ENCODE measurements at places on chromosomes 6 and 20.

DNA sequence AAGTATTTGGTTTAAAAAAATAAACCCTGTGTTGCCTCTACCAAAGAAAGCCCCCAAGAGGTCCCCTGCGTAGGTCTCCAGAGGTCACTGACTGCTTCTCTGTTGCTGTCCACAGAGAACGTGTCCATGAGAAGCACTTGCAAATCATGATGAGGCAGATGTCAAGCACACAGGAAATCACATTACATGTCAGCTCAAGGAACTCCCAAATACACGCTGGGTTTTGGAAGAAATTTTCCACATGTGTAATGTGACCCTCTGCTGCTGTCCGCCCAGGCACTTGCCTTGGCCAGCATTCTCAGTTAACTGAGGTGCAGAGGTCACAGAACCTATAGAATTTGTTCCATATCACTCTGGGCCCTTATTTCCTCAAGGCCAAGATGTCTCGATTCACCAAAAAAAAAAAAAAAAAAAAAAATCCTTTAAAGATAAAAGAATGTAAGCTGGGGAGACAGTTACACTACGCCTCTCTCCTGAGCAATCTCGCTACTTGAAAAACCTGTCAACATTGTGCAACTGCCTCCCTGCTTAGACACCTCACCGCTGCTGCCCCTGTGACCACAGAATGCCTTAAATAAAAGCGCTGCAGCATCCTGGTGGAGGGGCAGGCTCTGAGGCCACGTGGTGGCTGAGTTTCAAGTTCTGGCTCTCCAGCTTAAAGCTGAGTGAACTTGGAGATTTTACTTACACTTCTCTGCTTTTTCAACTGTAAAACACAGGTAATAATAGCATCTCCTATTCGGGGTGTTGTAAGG is 42.3 kb downstream of the SLC22A23 start:
- no peak for DNase-seq

DNA sequence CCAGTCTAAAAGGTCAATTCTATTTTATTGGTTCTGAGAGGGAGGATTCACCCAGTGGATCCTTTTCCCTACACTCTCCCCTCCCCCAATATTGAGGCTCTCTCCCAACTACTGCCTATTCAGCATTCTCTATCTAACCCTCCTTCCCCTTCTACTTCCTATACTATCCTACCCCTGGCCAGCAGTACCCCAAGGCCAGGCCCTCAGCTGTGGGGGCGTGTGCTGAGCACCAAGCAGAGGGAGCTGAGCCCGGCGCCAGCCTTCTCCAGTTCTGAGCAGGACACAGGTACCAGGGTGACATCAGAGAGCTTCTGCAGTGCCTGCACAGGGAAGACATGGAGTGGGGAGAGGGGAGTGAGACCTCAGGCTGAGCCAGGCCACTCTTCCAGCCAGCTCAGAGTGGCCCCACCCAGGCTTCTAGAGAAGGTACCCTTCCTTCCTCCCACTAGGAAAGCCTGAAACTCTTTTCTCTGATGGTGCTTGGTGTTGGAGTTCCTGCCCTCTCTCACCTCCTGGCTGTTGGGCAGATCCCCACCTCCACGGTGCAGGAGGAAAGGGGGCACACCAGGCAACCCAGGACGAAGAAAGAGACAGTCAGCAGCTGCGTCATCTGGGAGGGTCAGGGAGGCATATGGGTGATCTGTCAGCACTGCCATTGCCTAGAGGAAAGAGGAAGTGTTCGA is 1.9 kb downstream of the DDAH2 start:
- DNase-seq, result no peak

DNA sequence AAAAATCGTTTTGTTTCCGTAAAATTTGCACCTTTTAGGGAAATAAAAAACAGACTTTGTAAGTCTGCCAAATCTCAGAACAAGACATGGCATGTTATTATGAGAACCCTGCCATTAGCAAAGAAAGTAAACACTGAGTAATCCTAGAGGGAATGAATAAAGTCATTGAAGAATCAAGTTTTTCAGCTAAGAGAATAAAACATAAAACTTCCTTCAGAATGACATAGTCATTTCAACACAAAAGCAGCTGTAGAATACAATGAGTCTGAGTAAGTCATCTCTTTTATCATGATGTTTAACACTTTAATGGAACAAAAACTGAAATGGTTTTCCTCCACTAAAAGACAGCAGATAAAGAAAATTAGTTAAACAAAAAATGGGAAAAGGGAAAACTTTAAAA is 10.3 kb upstream of the DST start:
- DNase-seq, result no peak

DNA sequence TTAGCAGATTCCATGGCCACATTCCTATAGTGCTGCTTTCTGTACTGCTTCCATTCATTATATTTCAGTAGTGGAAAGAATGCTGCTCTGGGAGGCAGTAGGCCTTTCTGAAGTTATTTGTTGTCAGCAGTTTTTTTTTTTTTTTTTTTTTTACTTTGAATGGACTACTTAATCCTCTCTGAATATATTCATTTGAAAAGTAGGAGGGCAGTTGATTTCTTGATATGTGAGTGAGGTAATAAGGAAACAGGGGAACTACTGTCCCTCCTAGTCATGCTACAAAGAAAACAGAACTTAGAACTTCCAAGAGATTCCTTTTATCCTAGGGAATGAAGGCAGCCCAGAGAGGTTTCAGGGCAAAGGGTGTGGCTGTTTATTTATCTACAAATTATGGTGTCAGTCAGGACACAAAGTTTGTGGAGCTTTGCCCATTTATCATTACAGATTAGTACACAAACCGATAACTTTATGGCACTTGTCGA is 155.9 kb downstream of the JARID2 start:
- no peak for DNase-seq
